ENCODE measurements at places on chromosomes 11 and 22. TPM values are rescaled to one million over a fixed set of nuclear protein-coding genes. Genes with fewer than 3 reads are reported as not detected.

DNA sequence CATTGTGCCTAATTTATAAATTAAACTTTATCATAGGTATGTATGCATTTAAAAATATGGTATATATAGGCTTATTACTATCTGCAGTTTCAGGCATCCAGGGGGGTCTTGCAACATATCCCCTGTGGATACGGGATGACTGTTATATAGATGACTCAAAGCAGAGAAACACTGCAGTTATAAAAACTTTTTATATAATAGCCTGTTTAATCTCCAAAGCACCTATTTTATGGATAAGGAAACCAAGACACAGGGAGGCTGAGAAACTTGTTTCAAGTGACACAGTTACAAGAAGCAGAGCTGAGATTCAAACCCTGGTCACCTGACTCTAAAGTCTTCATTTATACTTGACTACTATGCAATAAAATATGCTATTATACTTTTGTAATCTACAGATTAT, 897.7 kb downstream of the KCNA4 start:
- no peak for DNase-seq

LARGE2 gene
- 12.6 TPM for total RNA-seq

DNA sequence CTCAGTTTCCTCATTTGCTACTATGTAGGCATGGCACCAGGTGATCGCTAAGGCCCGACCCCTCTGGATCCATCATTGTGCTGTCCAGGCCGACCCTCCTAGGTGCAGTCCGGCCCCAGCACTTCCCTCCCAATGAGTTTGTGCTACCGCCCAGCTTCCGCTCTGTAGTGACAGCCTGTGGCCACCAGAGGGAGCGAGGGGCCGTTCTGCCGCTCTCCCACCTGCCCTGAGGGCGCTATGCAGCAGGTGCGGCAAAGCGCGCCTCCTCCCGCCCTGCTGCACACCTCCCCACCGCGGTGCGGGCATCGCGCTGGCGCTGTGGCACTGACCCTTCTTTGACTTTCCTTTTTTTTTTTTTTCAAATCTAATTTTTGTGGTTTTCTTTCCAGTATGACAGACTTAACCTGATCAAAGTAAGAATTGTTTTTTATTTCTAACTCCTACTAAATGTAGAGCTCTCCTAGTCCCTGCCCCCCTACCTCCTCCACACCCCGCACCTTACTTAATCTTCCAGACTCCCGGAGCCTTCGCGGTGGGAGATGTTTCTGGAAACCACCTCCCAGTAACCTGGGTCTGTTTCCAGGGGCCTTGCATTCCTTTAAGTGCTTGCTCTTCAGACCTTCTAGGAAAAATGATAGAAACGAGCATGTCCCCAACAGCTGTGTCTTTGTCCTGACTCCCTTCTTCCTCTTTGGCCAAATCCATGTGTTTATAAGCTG, 73.7 kb downstream of the SCN3B start:
- peak; percentile 87 for DNase-seq

DNA sequence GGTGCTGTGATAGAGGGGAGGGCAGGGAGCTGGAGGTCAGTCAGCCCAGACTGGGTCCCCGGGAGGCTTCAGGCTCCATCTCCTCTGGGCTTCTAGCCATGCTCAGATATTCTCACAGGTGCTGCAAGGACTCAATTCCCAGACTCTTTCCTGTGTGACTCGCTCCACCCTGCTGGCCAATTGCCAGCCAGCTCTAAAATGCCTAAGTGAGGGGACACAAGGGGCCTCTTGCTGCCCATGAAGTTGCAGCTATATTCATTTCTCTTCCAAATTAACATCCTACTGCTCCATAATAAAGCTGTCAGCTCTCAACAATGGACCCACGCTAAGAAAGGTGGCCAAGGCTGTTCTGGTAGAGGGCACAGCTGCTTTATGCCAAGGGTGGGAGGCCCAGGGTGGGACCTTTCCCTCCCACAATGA, 101.5 kb downstream of the PLEKHA7 start:
- no peak for DNase-seq

DNA sequence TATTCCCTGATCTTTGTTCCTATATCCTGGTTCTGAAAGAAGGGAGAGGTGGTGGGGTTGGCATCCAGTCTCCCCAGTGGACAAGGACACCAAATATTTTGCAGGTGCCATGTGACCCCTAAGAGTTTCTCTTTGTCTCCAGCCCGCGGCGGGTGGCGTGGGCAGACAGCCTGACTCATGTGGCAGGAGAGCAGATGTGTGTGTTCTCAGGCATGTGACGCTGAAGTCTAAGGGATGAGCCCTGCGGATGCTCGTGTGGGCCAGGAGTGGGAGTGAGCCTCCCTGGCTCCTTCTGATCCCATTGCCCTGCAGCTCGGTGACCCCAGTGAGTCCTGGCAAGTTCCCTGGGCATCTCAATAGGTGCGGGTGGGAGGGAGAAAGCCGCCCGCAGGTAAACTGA, 94.8 kb upstream of the TBCEL start:
- DNase-seq = no peak

GRCh38 chr11:10267821-10268220, 26.2 kb downstream of the SBF2 start:
- DNase-seq = no peak

PRRG4 gene
- total RNA-seq = not detected

DNA sequence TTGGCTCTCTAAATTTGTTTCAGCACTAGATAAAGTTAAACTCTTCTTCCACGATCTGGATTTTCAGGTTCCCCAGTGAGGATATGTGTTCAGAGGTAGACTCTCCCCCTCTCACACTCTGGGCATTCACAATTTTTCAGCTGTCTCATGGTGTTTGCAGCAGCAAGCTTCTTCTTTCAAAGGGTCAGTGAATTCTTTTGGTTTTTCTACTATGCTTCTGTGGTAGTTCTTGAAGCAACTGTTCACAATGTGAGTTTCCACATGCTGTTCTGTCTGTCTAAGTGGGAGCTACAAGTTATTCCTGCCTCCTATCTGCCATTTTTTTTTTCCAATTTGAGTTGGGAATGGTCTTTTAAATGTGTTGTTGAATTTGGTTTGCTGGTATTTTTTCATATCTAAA, 25.4 kb downstream of the CNTF start:
- no peak for DNase-seq

DNA sequence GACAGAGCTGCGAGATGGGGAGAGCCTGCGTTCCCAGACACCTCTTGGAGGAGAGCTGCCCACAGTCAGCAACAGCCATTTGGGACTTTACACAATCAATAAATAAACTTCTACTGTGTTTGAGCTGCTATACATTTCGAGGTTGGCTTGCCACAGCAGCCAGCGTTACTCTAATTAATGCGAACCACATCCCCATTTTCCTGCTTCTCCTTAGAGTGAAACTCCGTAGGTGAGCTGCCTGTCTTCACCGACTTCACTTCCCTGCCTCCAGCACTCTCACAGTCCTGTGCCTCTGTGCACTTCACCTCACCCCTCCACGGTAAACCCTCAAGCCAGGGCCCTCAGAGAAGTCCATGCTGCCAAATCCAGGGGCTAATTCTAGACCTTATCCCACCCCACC, 5.9 kb upstream of the SLC22A12 start:
- DNase-seq = no peak

DNA sequence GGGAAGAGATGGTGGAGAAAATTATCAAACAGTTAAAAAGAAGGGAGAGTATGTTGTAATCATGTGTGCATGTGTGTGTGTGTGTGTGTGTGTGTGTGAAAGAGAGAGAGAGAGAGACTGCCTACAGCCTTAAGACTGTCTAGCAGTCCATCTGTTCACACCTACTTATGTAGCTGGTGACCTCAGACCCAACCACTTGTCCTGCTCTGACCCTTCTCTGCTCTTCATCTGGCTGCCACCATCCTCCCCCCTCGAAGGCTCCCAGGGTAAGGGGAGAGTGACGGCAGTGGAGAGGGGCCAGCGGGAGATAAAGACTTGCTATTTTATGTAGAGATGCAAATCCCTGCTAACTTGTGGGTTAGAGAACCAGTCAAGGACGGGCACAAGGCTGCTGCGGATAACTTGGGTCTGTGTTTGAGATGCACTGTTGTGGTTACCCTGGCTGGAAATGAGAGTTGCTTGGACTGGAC, 24.9 kb upstream of the GRAMD1B start:
- no peak for DNase-seq

- peak; percentile 28 for DNase-seq
Measured at GRCh38 chr22:46878191-46878948, 115.9 kb downstream of the TBC1D22A start.

- DNase-seq = no peak
Measured at GRCh38 chr11:73875380-73875779, 1.3 kb downstream of the COA4 start.

DNA sequence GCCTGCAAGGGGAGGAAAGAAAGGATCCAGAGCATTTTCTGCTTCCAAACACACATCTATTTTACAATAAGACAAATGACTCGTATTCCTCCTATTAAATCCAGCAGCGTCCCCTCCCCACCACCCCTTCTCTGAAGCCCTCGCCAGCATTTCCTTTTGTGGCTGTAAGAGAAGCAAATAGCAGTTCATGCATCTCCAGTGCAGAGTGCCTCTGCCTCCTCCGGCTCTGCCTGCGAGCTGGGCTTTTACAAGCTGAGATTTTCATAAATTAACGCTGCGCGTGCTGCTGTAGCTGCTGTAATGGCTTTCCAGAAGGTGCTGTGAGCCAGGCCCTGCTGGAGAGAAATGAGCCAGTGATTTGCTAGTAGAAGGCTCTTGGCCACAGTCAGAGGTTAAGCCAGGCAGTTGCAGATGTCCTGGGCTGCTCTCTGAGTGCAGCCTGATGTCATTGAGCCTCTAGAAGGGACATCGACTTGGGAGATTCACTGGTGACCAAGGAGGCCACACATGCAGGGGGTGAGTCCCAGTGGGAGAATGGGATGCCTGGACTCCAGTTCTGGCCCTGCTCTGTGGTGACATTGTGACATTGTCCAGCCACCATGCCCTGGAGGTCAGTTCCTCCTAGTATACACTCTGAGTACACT, 134.5 kb upstream of the NAV2 start:
- DNase-seq = no peak

DNA sequence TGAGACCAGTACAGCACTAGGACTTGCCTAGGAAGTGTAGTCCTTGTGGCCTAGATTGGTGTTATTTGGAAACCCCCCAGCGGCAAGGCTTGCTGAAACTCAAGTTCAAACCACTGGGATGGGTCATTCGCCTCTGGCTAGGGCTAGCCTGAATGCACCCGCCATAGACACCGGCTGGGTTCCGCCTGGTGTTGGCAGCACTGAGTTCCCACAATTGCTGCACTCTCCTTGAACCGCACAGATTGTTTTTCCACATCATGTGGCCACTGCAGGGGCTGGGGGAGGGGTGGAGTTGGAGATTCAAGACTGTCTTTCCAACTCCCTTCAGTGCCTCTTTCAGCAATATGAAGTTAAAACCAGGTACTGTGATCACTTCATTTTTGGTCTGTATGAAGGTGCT, 43.1 kb downstream of the CCDC73 start:
- no peak for DNase-seq

- DNase-seq = no peak
Measured at GRCh38 chr22:45564349-45565030, 61.8 kb downstream of the FBLN1 start.

- DNase-seq = no peak
Measured at GRCh38 chr11:134509381-134510232, 97.6 kb upstream of the B3GAT1 start.

APOA4 gene
- total RNA-seq = not detected

GRCh38 chr11:121932646-121933185, 183.3 kb downstream of the BLID start:
- DNase-seq = no peak

DNA sequence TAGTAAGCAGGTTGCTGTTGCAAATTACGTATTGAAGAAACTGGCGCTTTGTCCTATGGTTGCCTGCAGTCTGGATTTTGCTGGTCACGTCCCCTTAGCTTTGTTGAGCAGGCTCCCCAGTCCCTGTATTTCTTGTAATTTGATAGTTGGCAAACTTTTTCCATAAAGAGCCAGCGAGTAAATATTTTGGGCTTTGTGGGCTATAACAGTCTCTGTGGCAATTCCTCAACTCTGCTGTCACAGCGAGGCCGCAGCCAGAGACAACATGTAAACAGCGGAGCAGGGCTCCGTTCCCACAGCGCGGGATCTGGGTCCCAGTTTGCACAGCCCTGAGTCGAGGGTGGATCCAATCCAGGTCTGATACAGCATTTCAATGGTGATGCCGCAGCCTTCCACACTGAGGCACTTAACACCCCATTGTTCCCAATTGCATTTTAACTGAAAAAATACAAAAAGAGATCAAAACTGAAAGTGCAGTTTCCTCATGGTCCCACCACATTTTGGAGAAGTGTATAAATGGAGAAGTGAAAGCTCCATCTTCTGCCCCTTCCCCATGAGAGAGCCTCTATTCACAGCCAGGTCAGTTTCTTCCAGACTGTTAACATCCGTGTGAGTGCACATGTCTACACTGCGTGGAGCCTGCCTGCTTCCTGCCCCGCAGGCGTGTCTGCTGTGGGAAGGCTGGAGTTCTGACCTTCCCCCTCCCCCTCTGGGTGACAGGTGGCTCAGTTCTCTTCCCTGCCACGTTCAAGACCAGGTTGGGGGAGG, 89.1 kb downstream of the RPS6KA4 start:
- DNase-seq = no peak

GRCh38 chr11:62810748-62811147, 5.5 kb upstream of the NXF1 start:
- no peak for DNase-seq

DNA sequence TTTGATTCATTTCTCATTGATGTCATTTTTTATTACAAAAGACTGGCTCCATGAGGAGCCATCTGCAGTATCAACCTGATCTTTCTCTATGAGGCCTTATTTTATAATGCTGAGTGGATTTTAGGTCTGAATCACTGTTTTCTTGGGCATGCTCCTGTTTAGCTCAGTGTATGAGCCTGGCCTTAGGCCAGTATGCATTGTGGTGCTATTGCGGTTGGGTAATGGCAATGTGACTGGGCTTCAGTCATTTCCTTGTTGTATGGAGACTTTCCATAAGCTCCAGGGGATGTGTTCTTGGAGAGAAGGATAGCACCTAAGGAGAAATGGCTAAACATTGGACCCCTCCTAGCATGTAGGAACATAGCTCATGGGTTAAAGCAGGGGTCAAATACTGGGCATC, 293.2 kb downstream of the NELL1 start:
- DNase-seq = no peak
